ENCODE measurements at places on chromosomes 4 and X. TPM values are rescaled to one million over a fixed set of nuclear protein-coding genes. Genes with fewer than 3 reads are reported as not detected.

DNA sequence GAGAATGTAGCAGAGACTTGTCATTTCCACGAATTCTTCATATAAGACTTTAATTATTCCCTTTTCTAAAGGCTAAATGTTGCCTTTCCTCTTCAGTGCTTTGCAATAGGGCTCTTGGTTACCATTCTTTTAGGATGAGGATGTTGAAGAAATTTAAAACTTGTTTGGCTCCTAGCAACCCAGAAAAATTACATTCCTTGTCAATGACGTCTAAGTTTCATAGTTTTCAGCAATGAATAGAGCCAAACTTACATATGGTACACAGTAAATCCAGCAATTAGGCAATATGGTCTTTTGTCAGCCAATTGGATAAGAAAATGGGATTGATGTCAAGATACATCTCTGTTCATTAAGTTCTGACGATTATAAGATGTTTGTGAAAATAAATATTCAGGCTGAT, 1639.6 kb upstream of the PCDH10 start:
- DNase-seq: no peak

DNA sequence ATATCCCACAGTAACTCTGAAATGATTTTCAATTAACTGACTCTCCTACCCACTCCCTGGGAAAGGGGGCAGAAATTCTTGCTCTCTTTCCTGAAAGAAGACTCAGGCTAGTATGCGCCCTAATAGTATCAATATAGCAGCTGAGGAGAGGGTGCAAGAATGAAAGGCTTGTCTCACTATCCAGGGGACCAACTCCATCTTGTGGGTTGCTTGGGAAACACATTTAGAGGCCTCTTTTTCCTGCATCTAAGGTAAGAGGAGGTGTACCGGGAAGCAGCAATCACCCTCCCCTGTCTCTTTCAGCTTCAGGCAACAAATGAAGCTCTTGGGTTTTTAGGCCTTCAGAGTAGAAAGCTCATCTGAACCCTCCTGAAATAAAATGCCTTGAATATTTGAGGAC, 11.3 kb downstream of the TMEM255A start:
- DNase-seq: peak; percentile 9

The TEX11 gene
- polyA plus RNA-seq: not detected

- no peak for DNase-seq
These were observed 203.1 kb downstream of the FAT4 start for GRCh38 chr4:125517831-125518230.

The IGSF1 gene
- 0.50 TPM for polyA plus RNA-seq

DNA sequence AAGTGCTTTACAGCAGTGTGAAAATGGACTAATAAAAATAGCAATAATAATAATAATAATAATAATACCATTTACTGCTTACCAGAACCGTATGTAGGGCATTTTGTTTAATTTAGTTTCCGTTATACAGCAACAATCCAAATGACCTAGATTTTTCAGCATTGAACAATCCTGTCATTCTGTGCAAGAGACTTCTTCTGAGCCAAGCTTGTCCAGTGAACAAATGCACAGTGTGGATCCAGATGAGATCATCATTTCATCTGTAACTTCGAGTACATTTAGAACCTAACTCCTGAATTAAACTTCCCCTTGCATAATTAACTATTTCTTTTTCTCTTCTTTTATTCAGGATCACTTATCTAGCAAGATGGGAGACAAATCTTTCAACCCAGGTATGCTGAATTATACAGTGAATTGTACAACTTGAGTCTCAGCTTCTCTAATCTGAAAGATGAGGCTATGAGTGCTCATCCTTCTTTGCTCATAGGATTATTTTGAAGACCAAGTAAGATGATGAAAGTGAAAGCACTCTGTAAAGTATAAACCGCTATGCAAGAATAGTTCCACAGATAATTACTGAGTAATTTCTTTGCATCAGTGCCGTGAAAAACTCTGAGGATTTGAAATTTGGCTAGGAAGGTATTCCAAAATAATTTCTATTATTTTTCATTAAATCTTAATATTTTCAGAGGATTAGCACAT, 6.6 kb downstream of the CLNK start:
- DNase-seq: no peak

The ENPP6 gene
- not detected for polyA plus RNA-seq

- DNase-seq: no peak
These were observed 10.1 kb downstream of the SMIM10L2A start for GRCh38 chrX:135431886-135432285.

- no peak for DNase-seq
These were observed 14.5 kb downstream of the TNIP2 start for GRCh38 chr4:2741626-2742025.
